Prostate gland (tissue), 2 donors: ENCODE measurements at places on chromosomes 2 and 18. TPM values are rescaled to one million over a fixed set of nuclear protein-coding genes. Genes with fewer than 3 reads are reported as not detected.

DPP4 gene
- 36.8 TPM for total RNA-seq

- H3K4me3 ChIP-seq, result peak overlapping the region; percentile 30
- H3K27me3 ChIP-seq, result no peaks in the 10 kb centered on the region
- no peaks in the 10 kb centered on the region for H3K36me3 ChIP-seq
- DNase-seq, result no peak
- H3K4me1 ChIP-seq, result no peaks in the 10 kb centered on the region
- peak overlapping the region; percentile 37 for H3K27ac ChIP-seq
Measured at GRCh38 chr2:28809927-28810326, 707 bp upstream of the SPDYA start.

DNA sequence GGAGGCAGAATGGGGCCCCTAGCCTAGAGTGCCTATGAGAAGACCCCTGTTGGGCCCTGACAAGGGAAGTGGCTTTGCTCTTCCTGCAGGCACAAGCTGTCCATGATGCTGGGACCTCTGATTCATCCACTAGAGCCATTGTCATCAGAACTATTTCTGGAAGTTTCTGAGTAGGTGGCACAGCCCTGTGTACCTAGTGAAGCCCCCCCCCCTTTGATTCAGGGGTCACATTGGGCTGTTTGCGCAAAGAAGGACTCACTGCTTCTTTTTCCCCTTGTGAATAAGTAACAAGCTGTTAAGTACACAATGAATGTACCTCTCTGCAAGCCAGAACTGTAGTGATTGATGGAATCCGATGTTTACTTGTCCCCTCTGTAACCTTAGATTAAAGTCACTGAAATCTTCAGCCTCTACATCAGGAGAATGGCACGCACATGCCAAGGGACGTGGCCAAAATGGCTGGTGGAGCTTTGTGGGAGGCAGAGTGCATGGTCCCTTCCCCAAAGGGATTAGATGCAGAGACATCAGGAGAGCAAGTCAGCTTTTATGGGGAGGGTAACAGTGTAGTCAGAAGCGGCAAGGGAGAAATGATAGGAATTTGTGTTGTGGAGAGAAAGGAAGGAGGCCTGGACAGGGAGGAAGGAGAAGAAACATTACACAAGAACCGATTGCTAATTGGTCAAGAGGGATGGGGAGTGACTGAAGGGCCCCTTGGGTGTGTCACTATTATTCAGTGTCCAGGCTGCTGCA lies 267.6 kb upstream of the RAB12 start:
- peaks cover 7% of the 10 kb centered on the region for H3K4me1 ChIP-seq
- no peaks in the 10 kb centered on the region for H3K36me3 ChIP-seq
- no peak overlapping the region for H3K4me3 ChIP-seq
- no peaks in the 10 kb centered on the region for H3K27me3 ChIP-seq
- H3K27ac ChIP-seq, result peak overlapping the region; percentile 7
- peak; percentile 45 for DNase-seq

GRCh38 chr2:165610591-165611029 lies 141.1 kb downstream of the CSRNP3 start:
- H3K27ac ChIP-seq, result no peak overlapping the region
- H3K4me3 ChIP-seq, result no peak overlapping the region
- H3K4me1 ChIP-seq, result no peaks in the 10 kb centered on the region
- DNase-seq, result no peak

GRCh38 chr2:136664713-136665405 lies 100.5 kb upstream of the THSD7B start:
- H3K27me3 ChIP-seq, result no peaks in the 10 kb centered on the region
- H3K36me3 ChIP-seq, result no peaks in the 10 kb centered on the region
- DNase-seq, result no peak
- no peaks in the 10 kb centered on the region for H3K4me1 ChIP-seq
- no peak overlapping the region for H3K4me3 ChIP-seq

- no peak overlapping the region for H3K4me3 ChIP-seq
- no peaks in the 10 kb centered on the region for H3K36me3 ChIP-seq
- no peaks in the 10 kb centered on the region for H3K4me1 ChIP-seq
- no peaks in the 10 kb centered on the region for H3K27me3 ChIP-seq
- H3K27ac ChIP-seq, result no peak overlapping the region
Measured at GRCh38 chr2:33372940-33373553, 103.4 kb upstream of the RASGRP3 start.

LHCGR gene
- not detected for total RNA-seq

DNA sequence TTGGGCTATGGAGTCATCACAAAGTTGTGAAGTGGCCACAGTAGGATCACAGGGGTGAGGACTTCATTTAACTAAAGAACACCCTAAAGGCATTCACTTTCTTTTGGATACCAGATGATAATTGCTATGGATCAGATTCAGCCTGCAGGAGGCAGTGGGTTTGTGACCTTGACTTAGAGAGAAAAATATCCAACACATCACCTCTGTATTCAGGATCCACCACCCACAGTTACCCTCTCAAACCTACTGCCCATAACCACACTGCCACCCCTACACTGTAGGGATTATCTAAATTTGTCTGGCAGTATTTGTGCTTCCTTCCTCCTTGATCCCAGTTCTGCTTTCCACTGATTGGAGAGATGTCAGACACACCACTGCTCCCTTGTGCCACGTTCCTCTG lies 269.4 kb downstream of the MYCN start:
- no peaks in the 10 kb centered on the region for H3K27me3 ChIP-seq
- no peaks in the 10 kb centered on the region for H3K4me1 ChIP-seq
- H3K27ac ChIP-seq, result no peak overlapping the region
- DNase-seq, result no peak
- H3K4me3 ChIP-seq, result no peak overlapping the region

SLC23A3 gene
- 2.3 TPM for total RNA-seq

GRCh38 chr2:16390561-16390960 lies 275.1 kb downstream of the CYRIA start:
- H3K4me1 ChIP-seq, result no peaks in the 10 kb centered on the region
- no peaks in the 10 kb centered on the region for H3K36me3 ChIP-seq
- H3K4me3 ChIP-seq, result no peak overlapping the region

GATA6 gene
- 9.8 TPM for total RNA-seq

- DNase-seq, result no peak
- H3K36me3 ChIP-seq, result no peaks in the 10 kb centered on the region
- no peaks in the 10 kb centered on the region for H3K27me3 ChIP-seq
- no peak overlapping the region for H3K4me3 ChIP-seq
- no peak overlapping the region for H3K27ac ChIP-seq
- H3K4me1 ChIP-seq, result no peaks in the 10 kb centered on the region
Measured at GRCh38 chr2:167264380-167264779, 376.1 kb downstream of the XIRP2 start.

- H3K27ac ChIP-seq, result no peak overlapping the region
- H3K4me3 ChIP-seq, result no peak overlapping the region
- no peaks in the 10 kb centered on the region for H3K4me1 ChIP-seq
Measured at GRCh38 chr2:110958346-110959119, 162.2 kb upstream of the BCL2L11 start.

TXNDC2 gene
- total RNA-seq, result not detected

GRCh38 chr18:79718126-79718525 lies 38.5 kb downstream of the CTDP1 start:
- H3K36me3 ChIP-seq, result no peaks in the 10 kb centered on the region
- no peak for DNase-seq
- no peak overlapping the region for H3K27ac ChIP-seq
- H3K27me3 ChIP-seq, result no peaks in the 10 kb centered on the region

GRCh38 chr2:46866770-46867246 lies 48.8 kb downstream of the MCFD2 start:
- peak; percentile 53 for DNase-seq
- H3K27me3 ChIP-seq, result no peaks in the 10 kb centered on the region
- no peaks in the 10 kb centered on the region for H3K4me1 ChIP-seq
- H3K27ac ChIP-seq, result peak overlapping the region; percentile 42
- H3K4me3 ChIP-seq, result no peak overlapping the region
- no peaks in the 10 kb centered on the region for H3K36me3 ChIP-seq

GRCh38 chr2:136310005-136310495 lies 192.1 kb upstream of the CXCR4 start:
- no peak overlapping the region for H3K27ac ChIP-seq
- no peak for DNase-seq
- no peaks in the 10 kb centered on the region for H3K4me1 ChIP-seq
- no peaks in the 10 kb centered on the region for H3K27me3 ChIP-seq

- no peak overlapping the region for H3K27ac ChIP-seq
- no peaks in the 10 kb centered on the region for H3K36me3 ChIP-seq
- no peak for DNase-seq
- no peaks in the 10 kb centered on the region for H3K27me3 ChIP-seq
- no peak overlapping the region for H3K4me3 ChIP-seq
Measured at GRCh38 chr18:37019157-37019827, 190.4 kb downstream of the KIAA1328 start.

DNA sequence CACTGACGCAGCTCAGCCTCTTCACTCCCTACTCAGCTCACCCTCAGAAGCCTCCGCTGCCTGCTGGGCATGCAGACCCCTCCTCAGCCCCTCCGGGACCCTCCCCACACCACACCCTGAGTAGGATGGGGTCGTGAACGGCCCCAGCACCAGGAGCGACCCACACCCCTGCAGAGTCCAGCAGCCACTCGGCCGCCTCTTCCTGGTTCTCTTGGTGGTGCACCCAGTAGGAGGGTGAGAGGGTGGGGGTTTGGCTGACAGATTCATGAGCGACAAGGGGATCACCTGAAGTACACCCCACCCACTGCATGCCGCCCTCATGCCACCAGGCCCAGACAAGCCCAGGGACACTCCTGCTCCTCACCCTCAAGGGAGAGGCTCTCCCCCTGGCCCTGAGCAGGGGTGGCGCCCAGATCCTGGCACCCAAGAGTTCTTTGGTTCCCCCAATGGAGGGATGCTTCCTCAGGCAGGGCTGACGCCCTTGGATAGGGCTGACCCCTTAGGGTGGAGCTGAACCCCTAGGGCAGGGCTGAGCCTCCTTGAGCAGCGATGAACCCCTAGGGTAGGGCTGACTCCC lies 76.6 kb upstream of the GPC1 start:
- no peak overlapping the region for H3K4me3 ChIP-seq
- peaks cover 5% of the 10 kb centered on the region for H3K27me3 ChIP-seq
- H3K27ac ChIP-seq, result no peak overlapping the region
- H3K36me3 ChIP-seq, result no peaks in the 10 kb centered on the region
- DNase-seq, result no peak

TMEM185B gene
- total RNA-seq, result 72.3 TPM

DNA sequence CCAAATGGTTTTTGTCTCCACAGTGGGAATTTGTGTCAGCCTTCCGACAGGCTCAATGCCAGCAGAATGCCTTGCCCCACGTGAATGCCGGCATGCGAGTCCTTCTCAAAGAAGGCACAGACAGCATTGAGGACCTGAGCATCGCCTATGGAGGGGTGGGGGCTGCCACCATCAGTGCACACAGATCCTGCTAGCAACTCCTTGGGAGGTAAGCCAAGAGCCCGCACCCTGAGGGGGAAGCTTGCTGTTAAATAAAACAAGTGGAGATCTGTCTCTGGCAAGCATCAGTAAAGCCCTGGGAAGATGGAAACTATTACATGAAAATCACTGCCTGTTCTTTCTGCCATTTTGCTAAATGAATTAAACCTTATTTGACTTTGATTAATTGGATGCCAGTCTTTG lies 67.5 kb upstream of the BZW1 start:
- no peak overlapping the region for H3K27ac ChIP-seq
- no peak for DNase-seq
- no peaks in the 10 kb centered on the region for H3K27me3 ChIP-seq
- peaks cover 34% of the 10 kb centered on the region for H3K4me1 ChIP-seq
- H3K36me3 ChIP-seq, result no peaks in the 10 kb centered on the region

GRCh38 chr18:38025433-38026038 lies 459.9 kb upstream of the CELF4 start:
- H3K4me1 ChIP-seq, result no peaks in the 10 kb centered on the region
- no peak for DNase-seq
- H3K27me3 ChIP-seq, result no peaks in the 10 kb centered on the region
- H3K4me3 ChIP-seq, result no peak overlapping the region
